Fibroblast of skin of right quadriceps (primary cell): ENCODE measurements at places on chromosomes 6 and 20.

DNA sequence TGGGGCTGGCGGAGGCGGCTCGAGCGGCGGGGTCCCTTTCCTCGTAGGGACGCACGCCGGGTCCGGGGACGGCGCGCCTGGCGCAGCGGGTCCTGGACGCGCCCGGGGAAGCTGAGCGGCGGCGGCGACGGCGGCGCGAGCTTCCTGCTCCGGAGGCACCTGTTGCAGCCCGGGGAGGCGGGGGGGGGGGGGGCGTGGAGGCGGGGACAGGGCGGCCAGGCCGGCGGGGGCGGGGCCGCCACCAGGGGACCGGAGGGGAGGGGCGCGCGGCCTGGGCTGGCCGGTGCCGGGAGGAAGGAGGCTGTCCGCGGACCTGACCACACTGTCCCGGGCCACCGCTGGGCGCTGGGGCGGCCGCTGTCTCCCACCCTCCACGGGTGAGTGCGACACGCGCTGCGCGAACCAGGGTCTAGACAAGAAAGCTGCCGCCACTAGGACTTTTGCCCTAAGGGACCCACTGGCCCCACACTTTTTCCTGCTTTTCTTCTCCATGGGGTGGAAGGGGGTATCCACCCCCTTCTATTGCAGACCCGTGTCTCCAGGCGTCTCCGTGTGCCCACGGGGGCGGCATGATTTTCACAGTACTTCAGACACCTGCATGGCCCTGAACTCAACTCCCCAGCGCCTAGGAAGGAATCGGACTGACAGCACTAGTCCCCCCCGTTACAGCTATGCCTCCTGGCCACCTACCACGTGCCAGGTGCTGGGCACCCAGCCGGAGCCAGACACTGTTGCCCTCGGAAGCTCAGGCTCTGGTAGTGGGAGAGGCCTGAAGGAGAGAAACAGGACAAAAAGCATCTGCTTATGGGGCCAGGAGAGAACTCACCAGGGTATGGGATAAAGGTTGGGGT is at the start of gene NFATC2:
TSS of gene NFATC2 (minus strand) at position 149 of the 851 bp plus-strand sequence. CDS start 220 bp downstream, outside the sequence.
- no peak for DNase-seq

GRCh38 chr6:127129251-127129650 is 10.8 kb downstream of the RSPO3 start:
- DNase-seq, result no peak

DNA sequence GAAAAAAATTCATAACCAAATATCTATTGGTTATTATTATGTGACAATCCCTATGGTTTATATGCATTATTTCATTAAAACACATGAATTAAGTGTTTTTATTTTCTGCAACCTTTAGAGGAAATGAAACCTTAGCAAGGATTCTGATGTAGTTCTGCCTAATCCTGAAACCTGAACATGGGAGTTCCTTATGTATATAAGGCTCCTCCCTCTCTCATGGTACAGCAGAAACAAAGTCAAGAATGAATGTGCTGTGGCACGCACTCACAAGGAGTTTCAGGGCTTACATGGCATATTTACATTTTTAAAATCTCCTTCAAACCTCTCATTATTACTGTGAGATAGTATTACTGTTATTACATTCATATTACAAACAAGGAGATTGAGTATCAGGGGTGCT is 426.4 kb upstream of the CITED2 start:
- DNase-seq, result no peak

DNA sequence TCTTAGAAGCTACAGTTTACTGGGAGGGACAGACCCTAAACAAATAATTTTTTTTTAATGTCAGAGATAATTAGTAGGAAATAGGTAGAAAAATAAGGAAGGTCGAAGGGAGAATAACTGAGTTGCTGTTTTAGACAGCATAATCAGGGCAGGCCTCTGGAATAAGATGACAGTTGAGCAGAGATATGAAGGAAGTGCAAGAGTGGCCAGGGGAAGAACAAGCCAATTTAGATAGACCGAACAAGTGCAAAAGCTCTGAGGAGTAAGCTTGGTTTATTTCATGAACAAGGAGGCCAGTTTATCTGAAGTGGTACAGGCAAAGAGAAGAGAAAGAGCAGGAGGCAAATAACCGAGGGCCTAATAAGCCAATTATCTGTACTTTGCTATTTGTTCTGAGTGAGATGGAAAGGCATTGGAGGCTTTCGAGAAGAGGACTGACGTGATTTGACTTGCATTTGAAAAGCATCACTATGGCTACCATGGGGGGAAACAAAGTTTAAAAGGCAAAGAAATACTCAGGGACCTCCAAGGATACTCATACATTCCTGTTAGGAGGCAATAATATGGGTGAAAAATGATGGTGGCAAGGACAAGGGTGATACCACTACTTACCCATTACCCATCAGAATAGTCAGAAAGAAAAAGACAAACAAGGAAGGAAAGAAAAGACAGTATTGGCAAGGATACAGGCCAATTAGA is 19.7 kb downstream of the PROCR start:
- DNase-seq, result no peak

DNA sequence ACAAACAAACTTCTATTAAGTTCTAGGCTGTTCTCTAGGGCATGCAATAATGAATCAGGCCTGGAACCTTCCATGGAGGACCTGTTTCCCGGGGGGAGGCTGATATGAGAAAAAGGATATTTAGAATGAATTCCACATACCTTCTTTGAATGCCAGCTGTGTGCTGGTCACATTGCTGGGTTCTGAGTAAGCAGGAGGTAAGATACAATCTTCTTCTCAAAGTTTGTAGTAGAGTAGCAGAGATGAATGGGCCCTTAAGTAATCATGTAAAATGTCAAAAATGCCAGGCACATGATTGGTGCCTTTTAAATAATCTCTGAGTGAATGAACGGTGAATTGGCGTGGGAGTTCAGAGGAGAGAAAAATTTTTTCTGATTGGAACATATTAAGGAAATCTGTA is 47.4 kb downstream of the TGM2 start:
- DNase-seq, result peak; percentile 79
